ENCODE measurements at places on chromosomes 6 and 20.

GRCh38 chr20:55693641-55694040 lies 311.7 kb downstream of the CBLN4 start:
- DNase-seq = no peak

- no peak for DNase-seq
Measured at GRCh38 chr6:138397128-138398122, 6.6 kb upstream of the HEBP2 start.

DNA sequence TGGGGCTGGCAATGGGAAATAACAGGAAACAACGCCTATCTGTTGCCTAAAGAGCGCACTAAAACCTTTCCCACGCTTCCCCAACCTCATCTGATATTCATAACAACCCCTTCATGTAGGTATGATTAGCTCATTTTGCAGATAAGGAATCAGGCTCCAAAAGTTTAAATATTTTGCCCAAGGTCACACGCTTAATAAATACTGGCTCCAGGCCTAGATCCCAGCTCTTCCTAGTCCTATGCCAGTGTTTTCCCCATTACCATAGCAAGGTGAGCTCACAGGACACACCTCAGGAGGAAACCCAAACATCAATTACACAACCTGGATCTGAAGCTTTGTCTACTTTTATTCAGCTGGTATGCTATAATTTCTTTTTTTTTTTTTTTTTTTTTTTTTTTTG lies 19.6 kb downstream of the MBOAT1 start:
- DNase-seq = no peak

DNA sequence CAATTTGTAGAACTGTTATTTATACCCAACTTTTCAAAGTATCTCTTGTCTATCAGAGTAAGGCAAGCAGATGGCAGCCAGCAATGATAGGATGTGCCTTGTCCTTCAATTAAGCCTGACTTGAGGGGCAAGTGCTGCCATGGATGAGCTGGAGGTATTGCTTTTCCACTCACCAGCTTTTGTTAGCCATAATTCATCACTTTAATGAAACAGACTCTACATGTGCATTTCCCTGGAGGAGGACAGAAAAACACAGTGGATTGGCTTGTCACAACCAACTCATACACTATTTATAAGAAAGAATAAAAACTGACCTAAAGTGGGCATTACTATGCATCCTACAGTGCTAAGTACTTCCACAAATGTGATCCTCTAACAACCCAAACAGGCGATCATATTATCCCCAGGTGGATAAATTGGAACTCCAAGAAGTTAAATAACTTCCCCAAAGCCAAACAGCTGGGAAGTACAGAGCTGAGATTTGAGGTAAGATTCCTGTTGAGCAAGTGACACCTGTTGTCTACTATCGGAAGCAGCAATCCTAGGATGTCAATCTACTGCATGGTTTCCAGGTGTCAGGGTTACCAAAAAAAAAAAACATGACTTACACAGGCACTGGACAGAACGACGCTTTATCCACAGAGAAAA lies 73.9 kb upstream of the NRSN1 start:
- no peak for DNase-seq

GRCh38 chr6:83381949-83382348 lies 48.9 kb downstream of the ME1 start:
- no peak for DNase-seq

- DNase-seq = no peak
Measured at GRCh38 chr20:57097245-57097915, 169.1 kb downstream of the BMP7 start.

DNA sequence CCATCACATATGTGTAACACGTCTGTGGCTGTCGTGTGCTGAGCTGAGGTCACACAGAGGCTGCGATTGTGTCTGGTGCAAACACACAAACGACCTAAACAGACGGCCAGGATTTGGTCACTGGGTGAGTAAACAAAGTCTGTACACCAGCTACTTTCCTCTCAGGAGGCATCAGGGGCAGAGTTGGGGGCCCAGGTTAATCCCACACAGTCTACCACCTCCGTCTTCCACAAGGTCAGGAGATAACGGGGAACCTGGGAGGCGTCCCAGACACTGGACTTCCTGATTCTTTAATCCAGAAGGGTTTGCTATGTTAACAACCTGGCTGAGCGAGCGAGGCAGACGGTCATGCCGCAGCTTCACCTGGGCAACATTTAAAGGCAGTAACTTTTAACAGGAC lies 1.5 kb downstream of the DACT2 start:
- DNase-seq = no peak

GRCh38 chr6:6654599-6655575 lies 66.4 kb downstream of the LY86 start:
- DNase-seq = no peak

DNA sequence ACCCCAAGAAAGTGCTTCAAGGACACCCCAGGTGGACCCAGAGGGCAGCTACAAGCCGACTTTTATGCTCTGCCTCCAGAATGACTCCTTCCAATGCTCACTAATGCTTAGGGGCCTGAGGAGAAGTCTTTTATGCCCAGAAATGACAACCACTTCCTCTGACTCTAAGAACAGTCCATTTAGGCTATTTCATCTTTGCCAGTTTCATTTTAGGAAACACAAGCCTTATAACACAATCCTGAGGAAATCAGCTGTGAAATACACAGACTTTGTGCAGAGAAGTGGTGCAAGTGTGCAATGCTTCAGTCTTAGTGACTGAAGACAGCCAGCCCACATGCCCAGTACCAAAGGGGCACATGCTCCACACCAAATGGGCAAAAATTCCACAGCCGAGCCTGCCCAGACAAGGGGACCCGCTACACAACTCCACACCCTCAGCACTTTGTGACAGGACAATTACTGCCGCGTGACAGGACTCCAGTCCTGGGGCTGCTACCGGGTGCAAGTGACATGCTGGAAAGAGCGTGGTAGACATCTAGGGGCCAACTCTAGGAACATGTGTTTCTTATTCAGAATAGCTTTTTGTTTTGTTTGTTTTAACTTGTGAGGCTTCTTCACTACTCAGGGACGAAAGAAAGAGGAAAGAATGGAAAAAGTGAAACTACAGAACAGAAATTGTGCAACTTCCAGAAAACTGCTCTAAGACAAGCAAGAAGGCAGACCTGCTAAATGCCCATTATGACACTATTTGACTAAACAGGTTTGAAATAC lies 28.2 kb upstream of the PLAGL1 start:
- no peak for DNase-seq

DNA sequence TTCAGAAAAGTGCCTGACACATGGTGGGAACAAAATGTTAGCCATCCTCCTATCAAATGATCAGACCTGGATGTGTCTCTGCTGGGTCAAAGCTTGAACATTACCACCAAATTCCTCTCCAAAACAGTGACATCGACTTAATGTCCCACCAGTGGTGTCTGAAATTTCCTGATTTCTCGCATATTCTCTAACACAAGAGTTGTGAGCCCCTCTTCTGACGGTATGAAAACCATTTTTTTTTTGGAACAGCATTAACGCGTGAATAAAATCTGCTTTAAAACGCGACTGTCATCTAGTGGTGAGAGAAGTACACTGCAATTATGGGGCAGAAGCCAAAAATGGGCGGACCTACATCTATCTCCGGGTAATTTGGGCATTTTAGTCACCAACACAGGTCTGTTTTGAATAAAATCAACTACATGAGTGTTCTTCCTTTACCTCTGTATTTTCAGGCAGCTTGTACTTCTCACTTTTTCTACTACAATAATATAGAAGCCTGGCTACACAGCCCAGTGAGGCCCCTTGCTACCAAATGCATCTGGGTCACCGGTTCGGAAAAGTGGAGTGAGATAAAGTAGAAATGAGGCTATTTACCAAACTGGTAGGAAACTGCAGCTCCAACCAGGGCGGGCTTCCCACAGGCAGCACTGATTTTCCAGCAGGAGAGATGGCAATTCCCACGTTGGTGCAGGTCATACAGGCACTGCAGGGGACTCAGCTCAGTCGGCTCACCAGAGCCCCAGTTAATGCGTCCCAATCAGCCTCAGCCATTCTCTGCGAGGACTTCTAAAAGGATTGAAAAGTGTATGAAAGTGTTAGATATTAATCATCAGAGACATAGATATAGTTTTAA lies 27.4 kb downstream of the MGME1 start:
- no peak for DNase-seq

- DNase-seq = no peak
Measured at GRCh38 chr20:1672728-1673127, 15.1 kb upstream of the SIRPG start.

DNA sequence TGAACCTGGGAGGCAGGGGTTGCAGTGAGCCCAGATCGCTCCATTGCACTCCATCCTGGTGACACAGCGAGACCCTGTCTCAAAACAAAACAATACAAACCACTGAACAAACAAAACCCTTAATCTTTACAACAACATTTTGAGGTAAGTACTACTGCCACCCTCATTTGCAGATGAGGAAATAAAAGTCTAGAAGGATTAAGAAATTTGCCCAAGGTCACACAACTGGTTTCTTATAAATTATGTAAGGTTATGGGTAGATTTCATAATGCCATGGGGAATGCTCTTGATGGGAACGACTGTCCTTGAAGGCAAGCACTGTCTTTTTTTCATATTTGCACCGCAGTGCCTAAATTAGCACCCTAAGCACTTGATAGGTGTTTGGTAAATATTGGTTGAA lies 13.8 kb upstream of the B4GALT5 start:
- DNase-seq = no peak

- DNase-seq = no peak
Measured at GRCh38 chr6:12548526-12548925, 168.0 kb upstream of the PHACTR1 start.

DNA sequence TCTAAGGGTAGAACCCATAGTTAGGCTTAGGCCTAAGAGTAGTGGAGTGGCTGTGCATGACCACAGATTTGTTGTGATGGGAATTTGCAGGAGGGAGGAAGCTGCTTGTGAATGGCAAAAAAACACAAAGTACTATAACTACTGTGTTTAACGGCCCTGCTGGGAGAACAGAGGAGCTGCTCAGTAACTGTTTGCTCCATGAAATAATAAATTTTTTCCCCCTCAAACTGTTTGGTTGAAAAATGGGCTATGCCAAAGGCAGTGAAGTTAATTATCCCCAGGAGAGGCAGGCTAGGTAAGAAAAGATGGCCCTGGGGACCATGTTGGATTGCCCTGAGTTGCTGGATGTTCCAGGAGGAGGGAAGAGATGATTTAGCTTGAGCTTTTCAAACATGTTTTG lies 256.5 kb upstream of the PRND start:
- no peak for DNase-seq

DNA sequence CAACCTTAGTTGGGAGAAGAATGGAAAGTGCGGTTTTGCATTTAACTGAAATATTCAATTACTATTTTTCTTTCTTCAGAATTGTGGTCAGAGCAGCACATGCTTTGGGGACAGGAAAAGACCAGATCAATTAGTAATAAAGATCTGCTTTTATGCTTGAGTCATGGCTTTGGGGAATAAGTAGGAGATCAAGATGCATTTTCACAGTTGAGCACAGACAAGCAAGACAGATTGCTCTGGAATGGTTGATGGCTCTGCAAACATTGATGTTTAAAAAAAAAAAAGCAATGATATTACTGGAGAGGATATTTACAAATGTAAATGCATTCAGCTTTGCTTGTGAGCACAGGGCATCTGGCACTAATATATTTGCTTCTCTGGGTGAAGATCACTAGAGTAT lies 224.4 kb upstream of the SASH1 start:
- DNase-seq = no peak

- no peak for DNase-seq
Measured at GRCh38 chr20:57672953-57673575, 36.8 kb downstream of the PMEPA1 start.

DNA sequence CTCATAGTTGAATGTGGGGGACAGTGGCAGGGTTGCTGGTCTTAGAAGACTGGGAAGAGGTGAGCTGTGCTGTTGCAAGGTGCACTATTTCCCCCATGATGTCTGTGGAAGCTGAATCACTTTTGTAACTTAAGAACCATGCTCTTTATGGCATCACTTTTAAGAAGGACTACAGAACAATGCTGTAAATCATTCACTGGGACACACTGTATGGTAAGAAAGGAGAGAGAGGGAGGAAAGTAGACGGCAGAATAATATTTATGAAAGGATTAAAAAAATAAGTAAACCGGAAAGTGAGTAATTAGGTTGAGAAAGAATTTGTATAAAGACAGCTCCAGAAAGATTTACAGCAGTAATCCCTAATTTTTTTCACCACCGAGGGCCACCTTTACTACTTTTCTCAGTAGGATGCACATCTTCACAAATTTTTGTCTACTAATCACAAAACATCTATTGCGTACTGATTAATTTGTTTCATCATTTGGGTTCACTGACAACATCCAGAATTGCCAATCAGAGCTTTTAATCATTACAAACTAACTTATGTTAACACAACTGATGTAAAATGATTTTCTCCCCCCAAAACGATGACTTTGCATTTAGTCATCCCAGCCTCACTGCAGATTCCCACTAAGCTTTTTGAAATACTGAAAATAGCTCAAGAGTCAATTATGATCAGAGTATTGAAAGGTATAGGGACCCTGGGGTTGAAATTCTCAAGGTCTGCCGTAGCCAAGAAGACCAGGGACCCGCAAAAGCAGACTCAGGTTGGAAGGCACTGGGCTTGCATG lies 560.7 kb upstream of the NOX3 start:
- DNase-seq = no peak

- no peak for DNase-seq
Measured at GRCh38 chr6:114277220-114277619, 65.6 kb downstream of the HS3ST5 start.

- no peak for DNase-seq
Measured at GRCh38 chr6:56799989-56800388, 154.9 kb upstream of the BEND6 start.

DNA sequence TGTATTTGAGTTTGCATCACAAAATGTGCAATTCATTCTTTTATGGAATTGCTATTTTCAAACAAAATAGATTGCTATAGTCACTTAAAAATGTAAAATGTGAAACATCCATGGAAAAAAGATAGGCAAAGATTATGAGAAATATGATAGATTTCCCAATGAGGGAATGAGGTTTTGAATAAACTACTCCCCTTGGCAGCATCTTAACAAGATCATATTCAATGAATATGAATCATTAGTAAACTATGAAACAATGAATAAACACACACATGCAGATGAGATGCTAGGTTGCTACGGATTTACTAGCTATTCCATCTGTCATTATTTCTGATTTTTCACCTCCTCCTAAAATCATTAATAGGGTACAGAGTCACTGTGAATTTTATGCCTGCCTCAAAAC lies 401.8 kb downstream of the PHF3 start:
- DNase-seq = no peak

GRCh38 chr20:54026295-54027064 lies 43.9 kb downstream of the BCAS1 start:
- DNase-seq = no peak

DNA sequence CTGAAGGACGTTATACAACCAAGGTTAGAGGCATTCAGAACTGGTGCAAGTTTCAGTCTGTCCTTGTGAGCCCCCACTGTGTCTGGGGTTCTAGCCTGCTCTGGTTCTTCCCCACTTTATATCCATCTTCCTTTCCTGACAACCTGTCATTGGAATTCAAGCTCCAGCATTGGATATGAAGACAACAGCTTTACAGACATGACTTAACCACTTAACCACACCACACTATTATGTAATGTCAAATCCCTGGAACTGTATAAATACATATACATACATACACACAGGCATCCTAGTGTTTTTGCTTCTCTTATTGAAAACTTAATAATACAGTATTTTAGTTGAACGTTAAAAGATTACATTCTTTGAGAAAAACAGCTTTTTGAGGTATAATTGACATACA lies 217.9 kb upstream of the SGK1 start:
- no peak for DNase-seq

- DNase-seq = no peak
Measured at GRCh38 chr20:38272961-38273360, 12.4 kb upstream of the KIAA1755 start.

GRCh38 chr20:22795871-22796270 lies 211.5 kb upstream of the FOXA2 start:
- no peak for DNase-seq

- no peak for DNase-seq
Measured at GRCh38 chr6:158018041-158018771, 36.5 kb downstream of the SYNJ2 start.

All from hippocampal formation (tissue), 2 donors.